ENCODE measurements at places on chromosomes 6 and 20. TPM values are rescaled to one million over a fixed set of nuclear protein-coding genes. Genes with fewer than 3 reads are reported as not detected.

SLC24A3 gene
- total RNA-seq: 2.0 TPM

ADGB gene
- total RNA-seq: not detected

PAK5 gene
- total RNA-seq: not detected

PLAGL2 gene
- total RNA-seq: 3.9 TPM

KHDRBS2 gene
- total RNA-seq: 0.45 TPM

GJA10 gene
- not detected for total RNA-seq

JPH2 gene
- 0.08 TPM for total RNA-seq

SLC32A1 gene
- total RNA-seq: not detected

Data from A375 (cell line).